Activated CD8-positive, alpha-beta memory T cell treated with anti-CD3 and anti-CD28 coated beads for 4 hours (primary cell): ENCODE measurements at places on chromosomes 13 and 19.

GRCh38 chr19:43560687-43561086 is 14.6 kb downstream of the XRCC1 start:
- no peak for DNase-seq

- DNase-seq, result no peak
These were observed 40.6 kb downstream of the TNFSF11 start for GRCh38 chr13:42614436-42615035.

GRCh38 chr13:24299488-24300114 is 9.8 kb upstream of the C1QTNF9 start:
- no peak for DNase-seq

GRCh38 chr13:113962975-113963374 is 10.9 kb downstream of the C13orf46 start:
- DNase-seq, result no peak

DNA sequence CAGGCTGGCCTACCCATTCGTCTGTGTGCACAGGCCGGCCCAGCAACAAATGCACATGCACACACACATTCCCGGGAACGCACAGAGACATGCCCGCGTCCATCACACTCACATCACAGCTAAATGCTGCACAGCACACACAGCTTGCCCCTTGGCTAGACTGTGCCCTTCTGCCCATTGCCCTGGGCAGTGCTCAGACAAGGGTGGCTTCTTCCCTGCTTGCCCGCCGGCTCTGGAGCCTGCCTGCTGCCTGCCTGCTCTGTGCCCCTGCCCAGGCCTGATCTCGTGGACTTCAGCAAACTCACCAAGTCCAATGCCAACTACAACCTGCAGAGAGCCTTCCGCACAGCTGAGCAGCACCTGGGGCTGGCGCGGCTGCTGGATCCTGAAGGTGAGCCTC is 30.4 kb downstream of the SPTBN4 start:
- DNase-seq, result no peak

DNA sequence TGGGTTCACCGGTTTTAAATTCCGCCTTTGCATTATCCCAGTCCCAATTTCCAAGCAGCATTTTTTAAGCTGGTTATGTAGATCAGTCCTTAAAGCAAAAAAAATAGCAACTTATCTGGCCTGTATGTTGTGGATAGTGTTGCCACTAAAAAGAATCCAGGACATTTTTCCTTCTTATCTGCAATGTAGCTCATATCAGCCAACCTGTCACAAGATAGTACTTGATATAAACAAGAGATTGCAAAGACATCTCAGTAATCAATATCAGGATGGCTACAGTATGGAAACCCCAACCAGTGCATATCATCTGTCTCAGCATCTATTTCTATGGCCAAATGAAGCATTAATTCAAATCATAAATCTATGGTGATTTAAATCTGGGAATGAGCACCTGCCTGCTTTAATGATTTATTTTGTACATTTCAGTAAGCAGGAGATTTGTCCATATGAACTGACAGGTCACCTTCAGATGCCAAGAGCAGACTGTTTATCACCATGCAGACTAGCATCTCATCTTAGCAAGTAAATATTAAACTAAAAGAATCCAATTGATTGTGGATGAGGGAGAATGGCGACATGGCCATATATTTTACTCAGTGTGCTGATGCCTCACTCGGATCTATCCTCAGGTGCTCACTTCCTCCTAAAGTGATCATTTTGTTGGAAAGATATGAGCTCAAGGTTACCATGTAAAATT is 240.4 kb downstream of the DACH1 start:
- no peak for DNase-seq
